ENCODE measurements at places on chromosomes 13 and 19.

DNA sequence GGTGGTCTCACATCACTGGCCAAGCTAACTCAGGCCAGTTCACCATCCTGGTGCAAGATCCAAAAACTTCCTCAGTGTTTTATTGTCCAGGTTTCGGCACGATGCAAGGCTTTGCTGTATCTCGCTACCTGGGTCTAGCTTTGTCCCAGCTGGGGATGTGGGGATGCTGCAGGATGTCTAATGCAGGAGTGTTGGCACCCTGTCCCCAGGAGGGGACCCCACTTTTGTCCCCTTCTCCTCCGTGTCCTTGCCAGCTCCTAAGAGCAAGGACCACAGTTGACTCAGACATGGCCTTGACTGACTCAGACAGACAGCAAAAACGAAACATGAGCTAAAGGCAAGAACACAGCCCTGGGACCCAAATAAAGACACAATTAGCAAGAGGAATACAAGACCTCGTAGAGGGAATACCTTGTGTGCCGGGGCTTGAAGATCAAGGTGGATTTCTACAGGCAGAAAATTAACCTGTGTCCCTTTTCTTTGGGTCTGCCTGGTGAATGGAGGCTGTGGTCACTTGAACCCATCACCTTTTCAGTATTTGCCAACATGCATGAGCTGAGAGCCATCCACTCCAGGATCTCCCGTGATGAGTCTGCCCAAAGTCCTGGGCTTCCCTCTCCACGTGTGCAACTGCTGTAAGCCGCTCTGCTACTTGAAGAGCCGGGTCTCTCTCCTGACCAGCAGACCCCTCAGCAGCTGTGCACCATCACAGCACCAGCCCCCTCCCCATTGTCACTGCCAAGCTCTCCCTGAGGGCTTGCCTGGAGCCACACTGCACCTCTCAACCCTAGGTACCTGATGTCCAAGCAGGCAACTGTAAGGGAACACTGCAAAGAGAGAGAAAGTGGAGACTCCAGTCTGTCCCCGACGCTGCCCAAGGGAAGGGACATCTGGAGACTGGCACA, 149.5 kb upstream of the ZNF507 start:
- DNase-seq, result no peak

DNA sequence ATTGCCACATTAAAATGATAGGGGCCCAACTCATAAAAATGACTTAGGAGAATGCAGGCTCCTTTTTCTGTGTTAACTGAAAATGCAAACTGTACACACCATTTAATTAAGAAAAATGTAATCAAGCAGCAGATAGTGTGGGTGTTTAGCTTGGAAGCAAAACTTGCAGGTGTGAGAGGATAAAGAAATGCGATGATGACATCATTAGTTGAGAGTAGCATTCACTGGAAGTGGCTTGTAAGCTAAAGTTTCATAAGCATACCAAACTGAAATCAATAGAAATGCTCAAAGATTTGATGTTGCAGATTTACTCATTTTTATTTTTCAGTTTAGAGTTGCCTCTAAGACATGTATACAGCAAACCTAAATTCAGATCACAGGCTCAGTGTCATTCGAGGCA, 86.6 kb downstream of the PRR20E start:
- DNase-seq, result no peak

GRCh38 chr13:27261396-27261795, 9.2 kb upstream of the RASL11A start:
- no peak for DNase-seq

- no peak for DNase-seq
Measured at GRCh38 chr19:17580470-17581144, 25.2 kb downstream of the COLGALT1 start.

- DNase-seq, result no peak
Measured at GRCh38 chr19:2210987-2211740, 25.0 kb downstream of the PLEKHJ1 start.

DNA sequence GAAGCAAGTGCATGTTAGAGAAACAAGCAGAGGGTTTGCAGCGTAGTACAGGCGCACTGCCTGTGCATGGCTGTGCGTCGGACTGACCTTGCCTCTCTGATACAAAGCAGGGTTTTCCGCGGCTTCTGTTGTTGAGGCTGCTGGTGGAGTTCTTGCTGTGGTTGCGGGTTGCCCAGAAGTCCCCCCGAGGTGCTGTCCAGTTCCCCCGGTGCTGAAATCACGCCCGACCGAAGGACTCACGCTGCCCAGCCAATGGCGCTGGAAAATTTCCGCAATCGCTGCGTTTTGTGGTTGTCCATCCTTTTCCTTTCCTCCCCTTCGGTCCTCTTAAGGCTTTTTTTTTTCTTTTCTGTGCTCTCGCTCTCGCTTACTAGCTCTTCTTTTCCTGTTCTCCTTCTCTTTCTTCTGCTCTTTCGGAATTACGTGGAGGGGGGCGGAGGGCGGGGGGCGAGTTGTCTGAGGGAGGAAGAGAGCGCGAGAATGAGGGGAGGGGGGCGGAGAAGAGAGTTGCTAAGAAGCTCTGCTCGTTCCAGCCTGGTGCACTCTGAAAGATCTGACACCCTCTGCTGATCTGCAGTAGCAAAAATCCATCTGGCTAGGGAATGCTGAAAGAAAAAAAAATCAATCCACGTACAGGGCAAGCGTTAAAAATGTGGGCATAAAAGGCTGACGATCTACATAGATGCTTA, at the start of gene SLITRK1:
TSS of gene SLITRK1 (minus strand) at position 558 of the 689 bp plus-strand sequence. CDS start 967 bp downstream, outside the sequence.
- DNase-seq, result no peak

- no peak for DNase-seq
Measured at GRCh38 chr19:13914777-13915176, 8.8 kb downstream of the CC2D1A start.

GRCh38 chr19:38667661-38668171, 20.3 kb downstream of the ACTN4 start:
- DNase-seq, result no peak

GRCh38 chr19:58227964-58228584, 640 bp upstream of the ZNF544 start:
- DNase-seq, result no peak

DNA sequence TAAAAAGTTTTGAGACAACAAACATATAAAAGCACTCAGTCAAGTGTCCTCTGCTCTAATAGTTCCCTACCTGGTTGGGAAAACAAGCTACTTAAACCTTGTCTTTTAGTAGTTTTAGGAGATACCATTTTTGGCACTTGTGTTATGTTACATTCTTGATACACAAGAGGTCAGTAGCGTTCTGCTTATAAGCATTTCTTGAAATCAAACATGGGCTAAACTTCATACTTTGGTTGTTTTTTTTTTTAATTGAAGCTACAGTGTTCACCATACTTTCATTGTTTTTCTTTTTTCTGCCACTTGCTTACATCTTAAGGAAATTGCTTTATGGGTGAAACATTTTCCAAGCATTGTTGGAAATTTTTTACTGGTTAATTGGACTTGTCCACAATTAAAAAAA, 12.9 kb downstream of the NHLRC3 start:
- DNase-seq, result no peak

- no peak for DNase-seq
Measured at GRCh38 chr19:17259934-17260333, 4.6 kb downstream of the USHBP1 start.

DNA sequence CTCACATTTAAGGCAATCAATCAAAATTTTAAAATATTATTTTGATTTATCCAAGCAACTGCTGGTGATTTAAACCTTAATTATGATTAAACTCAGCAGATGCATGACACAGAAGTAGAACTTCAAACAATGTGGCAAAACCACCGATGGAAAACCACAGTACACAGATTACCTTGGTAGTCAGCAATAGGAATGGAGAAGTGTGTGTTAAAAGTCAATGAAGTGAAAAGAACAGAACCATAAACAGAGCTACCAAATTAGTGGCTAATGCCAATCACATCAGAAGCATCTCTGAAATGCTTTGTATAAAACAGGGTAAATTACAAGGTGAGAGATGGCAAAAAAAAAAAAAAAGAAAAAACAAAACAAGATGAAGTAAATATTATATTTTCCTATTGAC, 31.2 kb downstream of the KATNAL1 start:
- DNase-seq, result no peak

- DNase-seq, result no peak
Measured at GRCh38 chr13:53045189-53045588, 16.6 kb downstream of the OLFM4 start.

GRCh38 chr13:24097667-24098066, 62.9 kb upstream of the SPATA13 start:
- DNase-seq, result no peak

DNA sequence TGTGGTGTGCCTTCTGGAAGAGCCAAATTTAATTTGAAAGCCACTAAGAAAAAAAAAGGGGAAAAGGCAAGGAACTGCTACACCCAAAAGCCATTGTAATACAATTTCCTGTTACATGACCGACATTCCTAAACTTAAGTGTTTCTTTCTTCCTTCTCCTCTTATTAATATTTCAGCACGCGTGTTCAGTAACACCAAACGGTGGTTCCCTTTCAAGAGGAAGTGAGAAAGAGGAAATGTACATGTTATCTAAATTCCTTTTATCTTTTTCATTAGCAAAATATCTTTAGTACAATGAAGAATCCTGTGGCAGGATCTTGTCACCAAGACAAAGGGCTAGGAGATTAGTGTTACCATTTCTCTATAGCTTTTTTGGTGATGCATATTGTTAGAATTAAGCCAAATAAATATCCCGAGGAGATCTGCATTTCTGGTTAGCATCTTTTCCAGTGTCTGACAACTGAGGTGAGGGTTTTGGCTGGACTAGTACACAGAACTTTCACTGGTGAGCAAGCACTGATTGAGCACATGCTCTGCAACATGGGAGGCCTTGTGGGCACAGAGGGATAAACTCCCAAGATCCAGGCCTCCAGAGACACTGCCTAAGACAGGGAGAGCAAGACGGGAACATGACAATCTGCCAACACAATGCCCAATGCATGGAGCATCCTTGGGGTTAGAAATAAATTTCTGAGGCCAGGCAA, 22.1 kb downstream of the LATS2 start:
- DNase-seq, result no peak

DNA sequence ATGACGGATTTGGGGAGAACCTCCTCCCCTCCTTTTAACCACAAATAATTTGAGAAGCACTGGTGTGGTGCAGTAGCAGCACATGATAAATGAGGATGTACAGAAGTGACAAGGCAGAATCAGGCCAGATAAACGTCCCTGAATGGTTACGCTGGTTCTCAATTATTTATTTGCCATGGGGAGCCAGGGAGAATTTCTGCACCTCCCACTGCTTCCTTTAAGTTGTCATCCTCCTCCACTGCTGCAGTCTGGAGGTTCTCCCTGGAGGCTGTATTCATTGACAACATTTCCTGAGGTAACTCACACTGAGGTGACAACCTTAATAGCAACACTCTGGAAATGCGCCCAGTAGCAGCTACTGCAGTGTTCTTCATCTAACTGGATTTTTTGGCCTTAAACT, 308.9 kb upstream of the SLITRK1 start:
- no peak for DNase-seq

GRCh38 chr19:10760273-10760944, 42.5 kb downstream of the DNM2 start:
- DNase-seq, result no peak

GRCh38 chr13:113141601-113141970, 16.9 kb upstream of the PROZ start:
- DNase-seq, result no peak

DNA sequence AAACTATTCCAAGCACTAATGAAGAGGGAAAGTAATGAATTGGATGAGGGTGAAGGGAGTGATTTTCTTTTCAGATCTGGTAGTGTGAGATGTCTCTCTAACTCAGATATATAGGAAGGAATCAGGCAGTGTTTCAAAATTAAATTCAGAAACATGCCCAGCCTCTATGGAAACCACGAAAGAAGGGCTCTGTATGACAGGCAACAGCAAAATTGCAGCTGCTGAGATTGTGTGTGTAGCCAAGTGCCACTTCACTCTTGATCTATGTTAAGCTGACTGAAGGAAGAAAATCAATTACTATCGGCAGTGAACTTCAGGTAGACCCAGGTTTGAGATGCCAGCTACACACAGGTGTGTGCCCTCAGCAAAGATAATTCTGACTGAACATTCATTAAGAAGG, 387.4 kb downstream of the PCDH9 start:
- no peak for DNase-seq

DNA sequence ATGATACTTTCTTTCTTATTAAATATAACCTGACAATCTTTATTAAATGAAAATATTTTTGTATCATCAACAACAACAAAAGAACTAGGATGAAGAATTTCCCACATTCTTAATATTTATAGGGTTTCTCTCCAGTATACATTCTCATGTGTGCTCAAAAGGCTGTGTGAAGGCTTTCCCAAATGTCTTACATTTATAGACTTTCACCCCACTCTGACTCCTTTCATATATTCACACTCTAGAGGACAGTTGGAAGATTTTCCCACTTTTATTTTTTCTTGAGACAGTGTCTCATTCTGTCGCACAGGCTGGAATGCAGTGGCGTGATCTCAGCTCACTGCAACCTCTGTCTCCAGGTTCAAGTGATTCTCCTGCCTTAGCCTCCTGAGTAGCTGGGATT, 22.4 kb downstream of the ZNF14 start:
- no peak for DNase-seq

- DNase-seq, result no peak
Measured at GRCh38 chr19:7590256-7590655, 5.4 kb upstream of the CAMSAP3 start.

DNA sequence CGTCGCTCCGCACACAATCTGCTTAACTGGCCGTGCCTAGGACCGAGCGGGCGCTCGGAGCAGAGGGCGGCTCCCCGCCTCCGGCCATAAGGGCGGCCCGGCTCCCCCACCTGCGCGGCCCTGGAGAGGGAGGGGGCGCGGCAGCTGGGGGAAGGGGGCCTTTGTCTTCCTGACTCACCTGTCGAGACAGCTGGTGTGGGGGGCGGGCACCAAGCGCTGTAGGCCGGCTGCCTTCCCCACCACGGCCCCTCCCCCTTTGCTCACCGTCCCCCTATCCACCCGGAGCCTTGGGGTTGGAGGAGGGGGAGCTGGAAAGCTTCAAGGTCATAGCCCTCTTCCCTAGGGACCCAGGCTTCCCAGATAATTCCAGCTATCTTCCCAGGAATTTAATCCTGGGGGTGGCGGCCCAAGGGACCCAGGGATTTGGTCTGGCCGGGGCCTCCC, 1.2 kb downstream of the VASP start:
- no peak for DNase-seq

DNA sequence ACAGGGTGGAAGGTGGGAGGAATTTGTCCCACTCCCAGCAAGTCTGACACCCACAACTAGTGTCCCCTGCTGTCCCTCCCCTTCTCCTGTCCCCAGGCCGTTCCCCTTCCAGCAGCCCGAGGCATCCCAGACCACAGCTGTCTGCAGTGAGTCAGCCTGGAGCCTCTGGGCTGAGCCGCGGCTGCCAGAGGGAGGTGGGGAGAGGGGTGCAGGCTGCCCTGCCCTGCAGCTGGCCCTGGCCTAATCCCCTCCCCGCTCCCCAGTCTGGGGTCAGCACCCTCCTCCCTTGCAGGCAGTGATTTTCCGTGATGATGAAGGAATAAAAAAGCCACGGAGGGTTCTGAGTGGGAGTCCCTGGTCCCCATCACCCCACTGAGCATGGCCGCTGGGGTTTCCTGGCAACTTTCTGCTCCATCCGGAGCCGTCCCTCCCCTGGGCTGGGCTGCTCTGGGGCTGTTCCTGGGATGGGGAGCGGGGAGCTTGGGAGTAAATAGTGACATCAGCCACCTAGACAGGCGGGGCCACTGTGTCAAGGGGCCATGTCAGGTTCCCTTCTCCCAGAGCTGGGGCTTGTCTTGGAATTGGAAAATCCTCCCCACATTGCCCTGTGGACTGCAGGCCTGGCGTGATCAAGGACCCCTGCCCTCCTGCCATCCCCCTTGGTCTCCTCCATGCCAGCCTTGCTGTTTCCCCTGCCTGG, 16.8 kb downstream of the SPC24 start:
- DNase-seq, result no peak

- DNase-seq, result no peak
Measured at GRCh38 chr13:78404846-78405360, 198.4 kb downstream of the POU4F1 start.

GRCh38 chr19:29527500-29528328, 1.9 kb downstream of the VSTM2B start:
- DNase-seq, result no peak

All from stimulated activated CD8-positive, alpha-beta memory T cell treated with anti-CD3 and anti-CD28 coated beads, Interleukin-2, amount 100 ng/mL, for 1 hour (primary cell).